Activated gamma-delta T cell treated with Interleukin-2 at 50 U/mL for 16 hours (primary cell): ENCODE measurements at places on chromosomes 6 and 20.

GRCh38 chr20:55269913-55270312 lies 735.4 kb downstream of the CBLN4 start:
- no peak for DNase-seq

DNA sequence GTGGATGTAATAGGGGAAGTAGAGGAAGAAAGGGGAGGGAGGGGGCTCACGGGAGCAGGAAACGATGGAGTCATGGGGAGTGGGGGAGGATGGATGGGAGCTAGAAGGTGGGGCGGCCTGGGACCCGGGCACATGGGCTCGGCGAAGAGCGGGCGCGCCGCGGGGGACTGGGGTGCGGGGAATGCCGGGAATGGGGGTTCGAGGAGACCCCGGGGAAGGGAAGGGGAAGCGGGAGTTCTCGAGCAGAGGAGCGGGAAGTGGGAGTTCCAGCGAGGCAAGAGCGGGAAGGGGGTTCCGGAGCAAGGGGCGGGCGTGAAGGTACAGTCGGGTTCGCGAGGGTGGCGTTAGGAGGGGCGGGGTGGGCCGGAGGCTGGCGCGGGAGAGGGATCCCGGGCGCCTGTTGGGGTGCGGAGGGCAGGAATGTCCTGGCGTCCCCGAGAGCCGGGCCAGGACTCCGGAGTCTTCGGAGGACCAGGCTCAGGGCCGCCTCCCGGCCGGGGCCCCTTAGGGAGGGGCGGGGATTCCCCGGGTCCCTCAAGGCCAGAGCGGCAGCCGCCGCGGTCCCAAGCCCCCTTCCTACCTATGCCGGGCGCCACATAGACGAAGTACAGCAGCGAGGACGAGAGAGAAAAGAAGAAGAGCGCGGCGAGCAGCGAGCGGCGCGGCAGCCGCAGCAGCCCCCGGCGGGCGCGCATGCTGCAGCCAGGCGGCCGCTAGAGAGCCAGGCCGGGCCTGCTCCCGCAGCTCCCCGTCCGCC lies 504 bp downstream of the B4GALT5 start:
- DNase-seq = peak; percentile 18

DNA sequence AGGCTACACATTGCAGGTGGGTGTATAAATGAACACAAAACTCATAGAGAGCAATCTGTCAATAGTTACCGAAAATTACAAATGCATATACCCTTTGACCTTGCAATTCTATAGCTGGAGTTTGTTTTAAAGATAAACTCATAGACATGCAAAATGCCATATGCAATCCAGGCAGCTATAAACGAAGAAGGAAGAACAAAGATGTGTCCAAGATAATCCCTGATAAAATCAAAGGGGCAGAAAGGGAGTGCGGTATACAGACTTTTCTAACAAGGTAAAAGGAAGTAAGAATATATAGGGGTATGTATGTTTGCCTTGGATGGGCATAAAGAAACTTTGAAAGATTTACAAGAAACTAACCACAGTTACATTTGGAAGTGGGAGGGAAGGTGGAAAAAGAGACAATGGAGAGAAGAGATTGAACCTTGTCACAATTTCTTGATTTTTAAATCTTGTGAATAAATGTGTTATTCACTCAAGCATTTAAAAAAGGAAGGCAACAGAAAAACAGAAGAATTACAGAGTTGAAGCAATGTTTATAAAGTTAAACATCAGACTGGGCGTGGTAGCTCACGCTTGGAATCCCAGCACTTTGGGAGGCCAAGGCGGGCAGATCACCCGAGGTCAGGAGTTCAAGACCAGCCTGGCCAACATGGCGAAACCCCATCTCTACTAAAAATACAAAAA lies 29.9 kb downstream of the FAM8A1 start:
- no peak for DNase-seq

GRCh38 chr6:36139431-36139830 lies 9.1 kb downstream of the MAPK13 start:
- DNase-seq = no peak

GRCh38 chr6:166942393-166943168 lies 13.8 kb downstream of the RNASET2 start:
- no peak for DNase-seq

DNA sequence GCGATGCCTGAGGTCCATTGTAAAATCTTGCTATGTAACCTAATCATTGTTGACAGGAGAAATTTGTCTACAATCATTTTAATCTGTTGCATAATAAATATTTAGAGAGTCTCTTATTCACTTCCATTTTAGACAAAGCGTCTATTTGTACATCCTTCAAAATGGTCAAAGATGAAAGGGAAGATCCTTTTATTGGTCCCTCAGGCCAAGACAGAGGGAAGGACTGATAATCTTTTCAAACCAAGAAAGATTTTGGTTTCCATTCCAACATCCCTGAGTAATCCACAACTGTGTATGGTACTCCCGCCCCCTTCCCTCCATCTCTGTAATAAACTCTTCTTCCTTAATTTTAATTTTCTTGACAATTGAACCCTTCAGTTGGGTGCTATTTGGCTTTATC lies 111.6 kb upstream of the SCP2D1 start:
- DNase-seq = no peak

GRCh38 chr20:19973961-19974629 lies 43.1 kb upstream of the NAA20 start:
- DNase-seq = no peak

- DNase-seq = no peak
These were observed 147.8 kb downstream of the EDN3 start for GRCh38 chr20:59448196-59448595.

DNA sequence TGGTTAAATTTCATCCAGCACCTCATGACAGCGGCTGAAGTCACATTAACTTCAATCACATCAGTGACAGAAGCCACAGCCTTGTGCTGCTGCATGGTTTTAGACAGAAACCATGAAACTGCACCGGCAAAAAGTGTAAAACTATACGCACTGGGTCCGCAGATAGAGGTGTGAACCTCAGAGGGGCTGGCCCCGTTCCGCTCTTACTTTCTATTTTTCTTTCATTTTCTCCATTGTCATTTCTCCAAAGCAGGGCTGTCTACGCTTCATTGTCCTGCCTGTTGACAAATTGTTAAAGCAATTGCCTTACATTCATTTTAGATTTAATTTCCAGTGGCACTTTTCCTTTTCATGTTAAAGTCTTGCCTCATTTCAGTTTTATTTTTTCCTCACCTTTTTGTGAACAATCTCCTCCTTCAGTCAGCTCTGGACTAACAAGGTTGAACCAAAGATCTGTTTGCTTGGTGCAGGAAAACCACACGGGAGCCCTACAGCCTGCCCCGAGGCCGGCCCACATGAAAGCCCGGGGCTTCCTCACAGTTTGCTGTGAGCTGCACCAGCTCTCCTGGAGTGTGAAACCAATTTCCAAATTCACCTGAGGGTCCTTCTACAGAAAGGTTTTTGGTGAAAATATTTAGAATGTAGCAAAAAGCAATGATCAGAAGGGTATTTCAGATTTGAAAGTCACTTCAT lies 63.7 kb downstream of the PRR18 start:
- DNase-seq = no peak

DNA sequence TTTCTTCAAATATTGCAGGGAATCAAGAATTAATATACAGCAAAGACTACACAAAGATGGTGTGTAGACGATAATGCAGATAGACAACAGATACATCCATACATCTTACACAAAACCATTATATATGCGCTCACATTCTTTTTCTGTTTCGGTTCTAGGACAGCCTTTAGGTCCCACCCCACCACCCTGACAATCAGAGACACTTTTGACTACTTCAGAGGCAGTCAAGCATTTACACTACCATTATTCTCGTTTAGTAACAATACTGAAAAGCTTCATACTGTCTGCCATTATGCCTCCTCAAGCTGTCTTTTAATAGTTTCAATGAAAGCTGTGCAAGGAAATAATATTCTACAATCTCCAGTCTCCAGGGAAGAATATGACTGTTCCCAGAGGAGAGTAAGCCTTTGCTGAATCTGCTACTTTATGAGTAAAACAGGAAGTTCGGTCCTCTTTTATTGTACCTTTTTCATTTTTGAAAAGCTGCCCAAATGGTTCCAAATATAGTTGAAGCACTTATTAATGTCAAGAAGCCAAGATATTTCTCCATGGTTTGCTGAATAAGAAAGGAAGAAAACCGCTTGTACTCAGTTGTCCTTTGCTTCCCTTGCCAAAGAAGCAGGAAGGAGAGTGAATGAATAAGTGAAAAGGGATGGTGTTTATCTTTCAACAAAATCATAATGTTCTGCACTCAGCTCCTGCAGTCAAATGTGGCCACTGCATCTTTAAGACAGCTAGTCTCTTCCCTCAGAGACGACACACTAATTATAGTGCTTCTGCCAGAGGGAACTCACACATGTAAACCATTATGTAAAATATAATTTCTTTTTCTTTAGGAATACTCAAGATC lies 468.3 kb downstream of the CDC5L start:
- DNase-seq = no peak

DNA sequence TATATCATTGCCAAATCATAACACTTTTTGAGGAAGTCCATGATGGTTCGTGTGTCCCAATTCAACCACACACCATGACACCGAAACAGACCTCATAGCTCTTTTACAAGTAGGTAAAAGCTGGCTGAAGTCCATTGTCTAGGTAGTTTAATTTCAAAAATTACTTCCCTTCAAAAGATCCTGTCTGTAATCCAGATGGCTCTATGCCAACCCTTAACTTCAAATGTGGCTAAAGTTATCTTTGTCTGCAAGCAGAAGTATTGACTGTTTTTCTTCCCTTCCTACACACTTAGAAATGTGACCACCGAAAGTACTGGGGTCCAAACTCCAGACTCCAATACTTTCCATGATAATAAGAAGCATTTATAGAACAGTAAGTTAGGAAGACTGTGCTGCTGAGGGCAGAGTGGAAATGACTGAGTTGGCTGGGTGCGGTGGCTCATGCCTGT lies 8.3 kb upstream of the TIAM2 start:
- no peak for DNase-seq

GRCh38 chr20:8334641-8335040 lies 202.6 kb downstream of the PLCB1 start:
- DNase-seq = no peak

DNA sequence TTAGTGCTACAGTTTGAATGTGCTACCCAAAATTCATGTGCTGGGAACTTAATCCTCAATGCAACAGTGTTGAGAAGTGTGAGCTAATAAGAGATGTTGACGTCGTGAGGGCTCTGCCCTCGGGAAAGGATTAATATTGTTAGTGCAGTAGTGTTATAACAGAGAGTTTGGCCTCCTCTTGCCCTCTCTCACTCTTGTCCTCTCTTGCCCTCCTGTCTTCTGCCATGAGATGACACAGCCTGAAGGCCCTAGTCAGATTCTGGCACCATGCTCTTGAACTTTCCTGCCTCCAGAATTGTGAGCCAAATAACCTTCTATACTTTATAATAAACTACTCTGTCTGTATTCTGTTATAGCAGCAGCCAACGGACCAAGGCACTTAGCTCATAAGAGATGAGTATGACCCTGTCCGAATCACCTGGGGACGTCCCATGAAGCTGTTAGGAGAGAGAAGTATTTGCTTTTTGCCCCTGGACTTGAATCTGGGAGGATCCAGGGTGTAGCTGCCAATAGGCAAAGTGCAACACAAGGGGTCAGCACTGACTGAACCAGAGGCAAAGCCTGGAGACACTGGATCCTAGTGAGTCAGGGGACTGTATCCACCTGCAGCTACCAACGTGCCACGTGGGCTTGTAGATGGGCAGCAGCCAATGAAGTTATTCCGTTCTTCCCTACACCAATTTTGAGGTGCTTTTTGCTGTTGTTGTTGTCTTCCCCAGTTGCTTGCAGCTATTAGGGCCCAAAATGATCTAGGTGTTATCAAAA lies 233.7 kb downstream of the THBS2 start:
- DNase-seq = no peak

- no peak for DNase-seq
These were observed 144.5 kb downstream of the MAP3K7 start for GRCh38 chr6:90442366-90442765.

GRCh38 chr6:155493026-155493693 lies 37.5 kb upstream of the NOX3 start:
- no peak for DNase-seq

DNA sequence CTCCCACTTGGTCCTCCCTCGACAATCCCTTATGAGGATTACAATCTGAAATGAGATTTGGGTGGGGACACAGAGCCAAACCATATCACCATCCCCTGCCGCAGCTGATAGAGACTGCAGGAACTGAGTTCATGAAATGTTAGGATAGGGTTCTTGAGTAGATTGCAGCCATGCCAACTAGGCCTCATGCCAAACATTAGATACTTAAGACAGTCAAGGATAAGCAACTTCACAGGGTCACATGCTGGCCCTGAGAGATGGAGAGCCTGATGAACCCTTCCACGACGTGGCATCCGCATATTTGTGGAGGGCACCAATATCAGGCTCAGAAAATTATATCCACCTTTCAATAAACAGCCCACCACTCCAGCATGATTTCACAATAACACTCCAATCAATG lies 121.3 kb downstream of the ALDH8A1 start:
- no peak for DNase-seq

GRCh38 chr6:84788689-84789088 lies 24.3 kb upstream of the TBX18 start:
- no peak for DNase-seq

GRCh38 chr6:151502499-151502898 lies 8.7 kb downstream of the CCDC170 start:
- no peak for DNase-seq

GRCh38 chr20:9613871-9614270 lies 99.5 kb downstream of the LAMP5 start:
- no peak for DNase-seq

DNA sequence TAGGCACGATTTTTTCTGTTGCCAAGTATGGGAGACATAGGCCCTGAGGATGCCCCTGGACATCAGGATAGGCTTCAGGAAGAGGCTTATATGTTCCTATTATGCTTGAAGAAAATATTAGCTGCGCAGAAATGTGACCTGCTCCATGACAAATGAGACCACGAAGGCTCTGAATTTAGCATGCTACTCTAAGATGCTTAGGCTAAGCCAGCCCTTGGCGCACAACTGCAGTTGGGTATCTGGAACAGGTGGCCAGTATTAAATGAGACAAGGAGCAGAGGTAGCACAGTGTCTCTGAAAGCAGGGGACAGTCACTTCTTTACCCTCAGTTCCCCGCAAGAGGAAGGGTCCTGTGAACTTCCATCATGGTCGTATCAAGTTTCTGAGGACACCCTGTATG lies 90.0 kb downstream of the RREB1 start:
- DNase-seq = no peak

- no peak for DNase-seq
These were observed 132.4 kb downstream of the DNAH8 start for GRCh38 chr6:38847497-38847896.

- DNase-seq = no peak
These were observed 53.6 kb upstream of the TNFAIP3 start for GRCh38 chr6:137813308-137813970.

GRCh38 chr20:31833130-31833930 lies 12.1 kb downstream of the FOXS1 start:
- DNase-seq = peak; percentile 60

GRCh38 chr6:5457041-5457440 lies 195.7 kb downstream of the FARS2 start:
- no peak for DNase-seq

DNA sequence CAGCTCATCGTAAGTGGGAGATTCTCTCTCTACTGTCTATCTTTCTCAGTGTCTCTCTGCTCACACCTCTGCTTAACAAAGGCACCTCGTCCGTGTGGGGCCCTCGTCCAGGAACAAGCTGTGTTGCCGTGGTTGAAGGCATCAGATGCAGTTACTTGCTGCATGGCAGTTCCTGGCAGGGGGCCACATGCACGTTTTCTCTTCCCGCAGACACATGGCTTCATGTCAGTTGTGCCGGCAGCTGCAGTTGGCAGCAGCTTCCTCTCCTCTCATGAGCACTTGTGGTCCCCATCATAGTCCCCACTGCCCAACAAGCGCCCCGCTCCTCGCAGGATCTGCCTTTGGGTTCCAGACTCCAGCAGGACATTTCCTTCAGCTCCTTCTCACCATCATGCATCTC lies 7.1 kb upstream of the AFDN start:
- DNase-seq = no peak
